ENCODE measurements at places on chromosomes 5 and 9. TPM values are rescaled to one million over a fixed set of nuclear protein-coding genes. Genes with fewer than 3 reads are reported as not detected.

The PARP8 gene
- total RNA-seq = 91.4 TPM

The FSD1L gene
- 5.2 TPM for total RNA-seq

The RARS1 gene
- total RNA-seq = 88.8 TPM

The ZFP2 gene
- total RNA-seq = 0.24 TPM

The LRRTM2 gene
- total RNA-seq = 0.07 TPM

The CENPK gene
- total RNA-seq = 74.4 TPM

The AK1 gene
- total RNA-seq = 58.5 TPM

The PLAC8L1 gene
- total RNA-seq = 0.96 TPM

The DOLPP1 gene
- total RNA-seq = 21.5 TPM

The PRDM9 gene
- not detected for total RNA-seq

The CRHBP gene
- total RNA-seq = 0.56 TPM

The TAF11L5 gene
- not detected for total RNA-seq

The OSTF1 gene
- 140 TPM for total RNA-seq

The INSL6 gene
- total RNA-seq = not detected

The TMC1 gene
- 0.27 TPM for total RNA-seq

Data from T-helper 1 cell treated with Interleukin-12 subunit alpha and Interleukin-12 subunit beta and Interleukin-4 antibody, amounts not matched to agents 30 ng/mL and 1 ng/mL, for 36 hours (primary cell).